ENCODE measurements at places on chromosomes 7 and 10.

DNA sequence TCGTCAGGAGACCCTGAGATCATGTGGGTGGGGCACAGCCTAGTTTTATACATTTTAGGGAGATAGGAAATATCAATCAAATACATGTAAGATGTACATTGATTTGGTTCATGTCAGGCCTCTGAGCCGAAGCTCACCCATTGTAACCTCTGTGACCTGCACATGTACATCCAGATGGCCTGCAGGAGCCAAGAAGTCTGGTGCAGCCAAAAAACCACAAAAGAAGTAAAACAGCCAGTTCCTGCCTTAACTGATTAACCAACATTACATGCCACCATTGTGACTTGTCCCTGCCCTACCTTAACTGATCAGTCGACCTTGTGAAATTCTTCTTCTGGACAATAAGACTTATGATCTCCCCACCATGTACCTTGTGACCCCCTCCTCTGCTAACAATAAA lies 16.0 kb upstream of the LRRC61 start:
- H3K27ac ChIP-seq: no peak overlapping the region
- peaks cover 6% of the 10 kb centered on the region for H3K4me1 ChIP-seq
- no peak for DNase-seq
- H3K4me3 ChIP-seq: no peak overlapping the region

- H3K4me3 ChIP-seq: no peak overlapping the region
- H3K27me3 ChIP-seq: no peaks in the 10 kb centered on the region
- no peaks in the 10 kb centered on the region for H3K36me3 ChIP-seq
- no peaks in the 10 kb centered on the region for H3K4me1 ChIP-seq
Observed at GRCh38 chr10:67487199-67487598, 208.8 kb downstream of the CTNNA3 start.

DNA sequence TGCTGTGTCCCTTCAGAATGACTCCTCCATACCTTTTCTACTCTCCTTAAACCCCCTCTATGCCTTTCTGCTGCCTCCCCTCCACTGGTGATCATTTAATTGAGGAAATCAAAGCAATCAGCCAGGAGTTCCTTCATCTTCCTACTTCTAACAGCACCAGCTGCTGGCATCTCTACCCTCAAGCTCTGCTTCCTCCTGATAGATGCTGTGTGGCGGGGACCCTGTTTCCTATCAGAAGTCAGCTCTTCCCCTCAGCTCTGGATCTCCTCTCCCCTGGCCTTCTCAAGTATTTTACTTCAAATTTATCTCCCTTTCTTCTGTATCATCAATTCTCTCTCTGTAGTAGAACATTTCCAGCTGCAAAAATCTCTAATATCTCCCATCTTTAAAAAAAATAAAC lies 183.7 kb downstream of the ELMO1 start:
- no peak for DNase-seq
- no peaks in the 10 kb centered on the region for H3K4me1 ChIP-seq
- H3K27ac ChIP-seq: no peak overlapping the region
- H3K36me3 ChIP-seq: no peaks in the 10 kb centered on the region

DNA sequence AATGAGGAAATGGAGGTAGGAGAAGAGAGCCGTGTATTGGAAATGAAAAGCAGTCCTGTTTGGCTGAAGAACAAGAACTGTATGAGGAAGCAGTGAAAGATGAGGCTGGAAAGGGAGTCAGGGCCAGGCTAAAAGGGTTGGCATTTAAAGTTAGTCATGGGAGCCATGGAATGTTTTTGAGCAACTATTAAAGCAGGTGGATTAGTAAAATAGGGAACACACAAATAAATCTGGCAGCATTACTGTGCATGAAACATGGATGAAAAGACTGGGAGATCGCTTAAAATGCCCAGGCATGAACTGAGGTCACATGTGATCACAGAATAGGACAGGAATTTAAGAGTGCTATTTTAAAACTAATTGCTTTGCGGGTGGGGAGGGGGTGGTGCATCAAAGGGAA lies 1.4 kb upstream of the IFRD1 start:
- H3K27me3 ChIP-seq: no peaks in the 10 kb centered on the region
- no peak overlapping the region for H3K27ac ChIP-seq
- H3K36me3 ChIP-seq: peaks cover 10% of the 10 kb centered on the region
- H3K4me1 ChIP-seq: peaks cover 5% of the 10 kb centered on the region

DNA sequence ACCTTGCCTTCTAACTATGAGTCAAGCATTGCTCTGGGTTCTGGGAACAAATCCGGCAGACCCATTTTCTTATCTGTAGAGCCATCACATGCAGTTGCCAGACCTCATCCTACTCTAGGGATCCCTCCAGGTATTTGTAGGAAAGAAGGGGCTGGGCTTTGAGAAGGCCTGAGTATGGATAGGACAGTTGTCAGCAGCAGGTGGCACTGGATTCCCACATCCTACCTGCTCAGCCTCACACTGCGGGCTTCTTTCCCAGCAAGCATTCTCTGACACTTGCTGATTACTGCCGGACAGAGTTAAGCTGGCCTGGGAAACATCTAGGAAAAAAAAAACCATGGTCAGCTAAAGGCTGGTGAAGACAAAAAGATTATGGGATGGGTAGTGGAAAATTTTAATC lies 224.1 kb downstream of the CCSER2 start:
- H3K27ac ChIP-seq: no peak overlapping the region
- H3K4me3 ChIP-seq: no peak overlapping the region
- H3K4me1 ChIP-seq: no peaks in the 10 kb centered on the region
- DNase-seq: no peak
- H3K36me3 ChIP-seq: no peaks in the 10 kb centered on the region

- peaks cover 14% of the 10 kb centered on the region for H3K4me1 ChIP-seq
- no peaks in the 10 kb centered on the region for H3K36me3 ChIP-seq
- no peak for DNase-seq
- no peak overlapping the region for H3K4me3 ChIP-seq
- H3K27me3 ChIP-seq: no peaks in the 10 kb centered on the region
- H3K27ac ChIP-seq: no peak overlapping the region
Observed at GRCh38 chr10:113301342-113301984, 251.4 kb upstream of the HABP2 start.

- H3K36me3 ChIP-seq: peaks cover 44% of the 10 kb centered on the region
- peaks cover 12% of the 10 kb centered on the region for H3K4me1 ChIP-seq
- no peak overlapping the region for H3K4me3 ChIP-seq
- H3K27ac ChIP-seq: no peak overlapping the region
Observed at GRCh38 chr10:79246606-79247275, 100.5 kb upstream of the PPIF start.

- H3K27me3 ChIP-seq: no peaks in the 10 kb centered on the region
- no peak overlapping the region for H3K4me3 ChIP-seq
- no peak overlapping the region for H3K27ac ChIP-seq
- H3K4me1 ChIP-seq: peaks cover 3% of the 10 kb centered on the region
Observed at GRCh38 chr10:32327364-32327691, 19.6 kb downstream of the EPC1 start.

- H3K4me1 ChIP-seq: no peaks in the 10 kb centered on the region
- no peak overlapping the region for H3K27ac ChIP-seq
Observed at GRCh38 chr7:31027161-31027965, 24.7 kb upstream of the ADCYAP1R1 start.

GRCh38 chr7:63899691-63900393 lies 98.8 kb upstream of the ZNF722 start:
- H3K36me3 ChIP-seq: no peaks in the 10 kb centered on the region
- H3K27me3 ChIP-seq: no peaks in the 10 kb centered on the region
- H3K4me3 ChIP-seq: no peak overlapping the region
- no peaks in the 10 kb centered on the region for H3K4me1 ChIP-seq
- no peak overlapping the region for H3K27ac ChIP-seq

DNA sequence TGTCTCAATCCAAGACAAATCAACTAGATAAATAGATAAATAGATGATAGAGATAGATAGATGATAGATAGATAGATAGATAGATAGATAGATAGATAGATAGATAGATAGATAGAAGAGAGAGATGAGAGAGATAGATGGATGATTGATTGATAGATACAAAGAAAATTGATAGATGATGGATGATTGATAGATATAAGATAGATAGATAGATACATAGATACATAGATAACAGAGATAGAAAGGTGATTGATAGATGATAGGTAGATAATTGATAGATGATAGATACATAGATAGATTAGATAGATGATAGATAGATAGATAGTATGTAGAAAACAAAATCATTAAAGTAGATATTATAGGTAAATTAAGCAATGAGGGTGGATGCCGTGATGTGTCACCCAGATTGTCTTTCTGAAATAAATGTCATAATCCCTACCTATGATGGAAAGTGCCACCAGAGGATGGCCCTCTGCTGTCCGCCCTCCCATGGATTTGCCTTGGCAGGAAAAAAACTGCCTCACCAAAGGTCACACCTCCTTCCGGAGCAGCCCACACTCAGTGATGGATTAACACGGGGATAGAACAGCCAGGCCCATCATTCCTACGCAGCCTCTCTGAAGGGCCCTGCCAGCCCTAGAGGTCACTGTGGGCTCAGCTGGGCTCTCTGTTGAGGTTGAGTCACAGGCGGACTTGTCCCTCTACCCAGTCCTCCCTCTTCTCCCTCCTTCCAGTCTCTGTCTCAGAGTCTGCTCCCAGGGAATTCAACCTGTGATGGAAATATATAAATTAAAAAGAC lies 50.8 kb downstream of the KCNH2 start:
- H3K36me3 ChIP-seq: no peaks in the 10 kb centered on the region
- no peak overlapping the region for H3K4me3 ChIP-seq
- peaks cover 39% of the 10 kb centered on the region for H3K27me3 ChIP-seq
- no peak overlapping the region for H3K27ac ChIP-seq
- no peaks in the 10 kb centered on the region for H3K4me1 ChIP-seq

GRCh38 chr7:73822319-73823173 lies 8.2 kb upstream of the CLDN4 start:
- DNase-seq: no peak
- H3K4me1 ChIP-seq: peaks cover 13% of the 10 kb centered on the region
- no peak overlapping the region for H3K4me3 ChIP-seq
- peaks cover 15% of the 10 kb centered on the region for H3K27me3 ChIP-seq

DNA sequence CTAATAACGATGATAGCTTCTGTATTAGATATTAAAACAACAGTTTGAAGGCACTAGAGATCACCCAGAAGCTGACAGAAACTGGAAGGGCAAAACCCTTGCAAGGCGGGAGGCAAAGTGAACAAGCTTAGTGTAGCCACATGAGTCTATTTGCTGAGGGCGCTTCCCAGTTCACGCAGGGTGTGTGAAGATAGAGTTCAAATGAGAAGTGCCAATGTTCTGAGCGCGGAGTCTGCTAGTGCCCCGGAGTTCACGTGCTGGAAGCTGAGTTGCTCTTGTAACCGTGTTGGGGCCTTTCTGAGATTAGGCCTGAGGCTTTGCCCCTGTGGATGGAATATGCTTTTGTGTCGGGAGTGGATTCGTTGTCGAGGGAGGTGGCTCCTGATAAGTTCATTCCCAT lies 16.6 kb upstream of the GTPBP4 start:
- H3K27ac ChIP-seq: no peak overlapping the region
- DNase-seq: no peak
- H3K36me3 ChIP-seq: no peaks in the 10 kb centered on the region

DNA sequence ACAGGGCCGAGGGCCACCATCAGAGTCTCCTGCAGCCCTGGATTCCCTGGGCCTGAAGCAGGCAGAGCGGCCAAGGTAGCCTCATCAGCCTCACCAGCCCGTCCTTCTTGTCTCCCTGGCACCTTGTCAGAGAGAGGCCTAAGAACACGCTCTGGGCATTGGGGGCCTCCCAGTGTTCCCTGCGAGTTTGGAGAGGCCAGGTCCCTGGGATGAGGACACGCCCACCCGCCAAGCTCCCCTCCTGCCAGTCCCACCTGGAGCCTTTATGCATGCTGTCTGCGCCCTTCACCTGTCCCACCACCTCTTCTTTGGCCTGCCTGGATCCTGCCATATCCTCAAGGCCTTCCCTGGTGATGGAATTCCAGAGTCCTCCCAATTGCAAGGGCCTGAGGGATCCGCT lies 69.2 kb downstream of the LHPP start:
- no peak for DNase-seq
- no peaks in the 10 kb centered on the region for H3K36me3 ChIP-seq
- H3K4me3 ChIP-seq: no peak overlapping the region
- H3K27me3 ChIP-seq: no peaks in the 10 kb centered on the region
- peaks cover 6% of the 10 kb centered on the region for H3K4me1 ChIP-seq
- H3K27ac ChIP-seq: no peak overlapping the region

- peaks cover 27% of the 10 kb centered on the region for H3K4me1 ChIP-seq
- H3K27ac ChIP-seq: no peak overlapping the region
- H3K36me3 ChIP-seq: no peaks in the 10 kb centered on the region
- no peak overlapping the region for H3K4me3 ChIP-seq
- no peaks in the 10 kb centered on the region for H3K27me3 ChIP-seq
Observed at GRCh38 chr10:70761031-70761601, 24.1 kb downstream of the TBATA start.

GRCh38 chr7:149304006-149304405 lies 42.0 kb downstream of the ZNF783 start:
- no peaks in the 10 kb centered on the region for H3K27me3 ChIP-seq

DNA sequence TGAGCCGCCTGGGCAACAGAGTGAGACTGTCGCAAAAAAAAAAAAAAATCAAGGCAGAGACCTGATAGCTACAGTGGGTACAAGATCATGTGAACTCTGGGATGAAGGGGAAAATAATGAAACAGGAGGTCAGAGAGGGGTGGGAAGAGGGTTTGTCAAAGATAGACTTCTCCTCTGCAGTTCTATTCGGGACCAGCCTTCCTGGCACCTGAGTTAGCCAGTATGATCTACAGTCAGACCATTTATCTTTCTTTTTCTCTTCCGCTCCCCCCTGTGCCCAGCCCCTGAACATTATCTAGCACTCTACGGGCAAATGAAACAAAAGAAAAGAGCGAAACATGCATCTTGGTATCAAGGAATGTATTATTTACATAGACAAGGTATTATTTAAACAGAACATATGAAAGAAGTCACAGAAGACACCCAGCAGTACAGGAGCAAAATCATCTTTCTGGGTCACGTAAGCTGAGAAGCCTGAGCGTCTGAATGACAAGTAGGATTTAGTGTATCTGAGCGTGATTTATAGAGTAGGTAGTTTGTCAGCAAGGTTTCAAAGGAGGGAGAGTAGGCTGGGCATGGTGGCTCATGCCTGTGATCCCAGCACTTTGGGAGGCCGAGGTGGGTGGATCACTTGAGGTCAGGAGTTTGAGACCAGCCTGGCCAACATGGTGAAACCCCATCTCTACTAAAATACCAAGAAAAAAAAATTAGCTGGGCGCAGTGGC lies 109.0 kb downstream of the PRKCQ start:
- H3K27ac ChIP-seq: no peak overlapping the region
- no peaks in the 10 kb centered on the region for H3K4me1 ChIP-seq
- no peak for DNase-seq
- H3K36me3 ChIP-seq: no peaks in the 10 kb centered on the region
- H3K4me3 ChIP-seq: no peak overlapping the region

Measured in neuronal stem cell (in vitro differentiated cells).